Fibroblast of skin of abdomen (primary cell): ENCODE measurements at places on chromosomes 7 and 10.

DNA sequence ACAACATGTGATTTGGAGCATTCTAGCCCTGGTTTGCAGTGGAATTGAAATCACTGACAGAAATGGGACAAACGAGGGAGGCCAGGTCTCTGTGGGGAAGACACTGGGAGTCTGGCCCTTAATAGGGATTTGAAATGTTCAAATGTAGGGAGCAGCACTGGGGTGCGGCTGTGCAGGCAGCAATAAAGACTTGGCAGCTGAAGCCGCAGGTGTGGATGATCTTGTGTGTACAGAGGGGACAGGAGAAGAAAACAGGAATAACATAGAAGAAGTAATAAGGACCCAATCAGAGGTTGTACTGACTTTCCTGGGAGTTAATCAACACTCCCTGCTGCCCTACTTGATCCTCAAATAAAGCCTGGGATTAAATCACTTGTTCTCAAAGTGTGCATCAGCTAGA, 127.6 kb upstream of the PTN start:
- no peak for DNase-seq

- no peak for DNase-seq
Measured at GRCh38 chr7:158032561-158033115, 555.0 kb downstream of the PTPRN2 start.

- no peak for DNase-seq
Measured at GRCh38 chr7:26143298-26144048, 8.5 kb upstream of the NFE2L3 start.

GRCh38 chr7:94436018-94436604, 41.4 kb downstream of the COL1A2 start:
- peak; percentile 76 for DNase-seq

GRCh38 chr10:131618587-131619267, 282.1 kb upstream of the PPP2R2D start:
- DNase-seq: no peak

GRCh38 chr10:17216217-17216900, 11.7 kb upstream of the VIM start:
- DNase-seq: peak; percentile 98

DNA sequence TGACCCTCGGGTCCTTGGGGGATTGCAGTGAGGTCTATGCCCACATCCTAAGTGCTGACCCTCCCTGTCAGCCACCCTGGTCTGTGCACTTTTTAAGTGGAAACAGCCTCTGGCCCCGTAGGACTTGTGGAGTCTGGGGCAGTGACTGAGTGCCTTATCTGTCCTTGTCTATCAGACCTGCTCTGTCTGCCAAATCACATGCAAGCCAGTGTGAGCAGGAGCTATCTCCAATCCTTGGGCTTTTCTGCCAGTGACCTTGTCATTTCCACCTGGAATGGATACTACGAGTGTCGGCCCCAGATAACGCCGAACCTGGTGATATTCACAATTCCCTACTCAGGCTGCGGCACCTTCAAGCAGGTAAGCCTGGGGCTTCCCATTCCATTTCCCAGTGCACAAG, 62.7 kb downstream of the C10orf120 start:
- DNase-seq: no peak

GRCh38 chr10:75497997-75498883, 66.8 kb downstream of the LRMDA start:
- DNase-seq: peak; percentile 91

DNA sequence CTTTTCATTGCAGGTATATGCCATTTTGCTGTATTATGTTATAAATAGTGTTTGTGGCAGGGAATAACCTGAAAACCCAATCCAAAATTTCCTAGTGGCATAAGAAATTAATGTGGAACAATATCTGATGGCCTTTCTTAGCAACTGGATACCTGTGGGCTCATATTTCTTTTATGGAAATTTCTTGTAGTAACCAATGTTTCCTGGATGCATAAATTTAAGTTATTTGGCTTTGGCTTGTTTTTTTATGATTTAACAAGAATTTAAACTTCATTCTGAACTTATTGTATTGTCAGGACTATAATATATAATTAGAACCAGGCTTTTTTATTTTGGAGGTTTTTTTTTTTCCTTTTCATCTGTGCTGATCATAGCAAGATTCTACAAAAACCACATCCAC, 30.1 kb downstream of the TBC1D12 start:
- no peak for DNase-seq

GRCh38 chr10:22369434-22370072, 24.3 kb downstream of the SPAG6 start:
- peak; percentile 13 for DNase-seq
